ENCODE measurements at places on chromosomes 1 and 21.
A peak's percentile ranks its signal among the peaks of the same experiment; 100 is the strongest.

DNA sequence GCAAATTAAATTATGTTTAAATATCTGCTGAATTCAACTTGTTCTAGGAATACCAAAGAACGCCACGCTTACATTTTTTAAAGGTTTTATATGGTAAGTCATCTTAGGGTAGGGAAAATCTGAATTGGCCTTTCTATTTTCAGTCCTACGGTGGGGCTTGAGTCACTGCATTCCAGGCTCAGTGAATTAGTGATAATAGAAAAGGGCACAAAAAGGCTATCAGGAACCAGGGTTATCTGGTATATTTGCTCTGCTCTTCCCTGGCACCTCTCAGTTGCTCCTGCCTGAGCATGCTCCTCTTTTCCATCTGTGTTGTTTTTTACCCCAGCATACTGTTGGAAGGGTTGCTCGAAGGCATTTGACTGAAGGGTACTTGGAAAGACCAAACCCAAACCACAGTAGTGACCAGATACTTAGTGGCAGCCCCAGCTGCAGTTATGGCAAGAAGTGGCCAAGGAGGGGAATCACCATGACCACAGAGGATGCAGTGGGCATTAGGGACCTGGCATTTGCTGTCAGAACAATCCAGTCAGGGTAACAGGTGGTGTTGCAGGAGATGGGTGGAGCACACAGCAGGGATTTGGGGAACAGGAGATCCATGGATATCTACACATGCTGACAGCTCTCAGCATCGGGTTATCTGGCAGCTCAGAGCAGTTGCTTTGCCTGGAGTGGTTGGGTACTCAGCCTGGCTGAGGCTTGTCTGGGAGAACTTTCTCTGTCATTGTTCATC is 2.3 kb downstream of the OVAAL start:
- DNase-seq = peak; percentile 75

DNA sequence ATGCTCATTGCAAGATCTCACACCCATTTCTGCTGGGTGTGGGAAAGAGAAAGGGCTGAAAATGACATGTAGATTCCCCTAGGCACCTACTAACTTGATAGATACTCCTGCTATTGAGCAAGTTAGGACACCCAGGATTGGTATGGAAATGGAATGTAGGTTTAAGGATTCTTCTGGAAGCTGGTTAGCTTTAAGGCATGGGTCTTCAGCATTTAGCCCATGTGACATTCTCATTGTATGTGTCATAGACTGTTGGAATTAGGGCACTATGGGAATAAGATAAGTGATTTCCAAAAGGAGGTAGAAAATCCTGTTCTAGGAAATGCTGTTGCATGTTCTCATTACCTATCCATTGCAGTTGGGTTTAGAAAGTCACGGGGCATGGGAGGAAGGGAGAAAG is 76.2 kb downstream of the DISC1 start:
- peak; percentile 43 for DNase-seq

- DNase-seq = no peak
Measured at GRCh38 chr1:19759740-19760089, 40.0 kb downstream of the TMCO4 start.

DNA sequence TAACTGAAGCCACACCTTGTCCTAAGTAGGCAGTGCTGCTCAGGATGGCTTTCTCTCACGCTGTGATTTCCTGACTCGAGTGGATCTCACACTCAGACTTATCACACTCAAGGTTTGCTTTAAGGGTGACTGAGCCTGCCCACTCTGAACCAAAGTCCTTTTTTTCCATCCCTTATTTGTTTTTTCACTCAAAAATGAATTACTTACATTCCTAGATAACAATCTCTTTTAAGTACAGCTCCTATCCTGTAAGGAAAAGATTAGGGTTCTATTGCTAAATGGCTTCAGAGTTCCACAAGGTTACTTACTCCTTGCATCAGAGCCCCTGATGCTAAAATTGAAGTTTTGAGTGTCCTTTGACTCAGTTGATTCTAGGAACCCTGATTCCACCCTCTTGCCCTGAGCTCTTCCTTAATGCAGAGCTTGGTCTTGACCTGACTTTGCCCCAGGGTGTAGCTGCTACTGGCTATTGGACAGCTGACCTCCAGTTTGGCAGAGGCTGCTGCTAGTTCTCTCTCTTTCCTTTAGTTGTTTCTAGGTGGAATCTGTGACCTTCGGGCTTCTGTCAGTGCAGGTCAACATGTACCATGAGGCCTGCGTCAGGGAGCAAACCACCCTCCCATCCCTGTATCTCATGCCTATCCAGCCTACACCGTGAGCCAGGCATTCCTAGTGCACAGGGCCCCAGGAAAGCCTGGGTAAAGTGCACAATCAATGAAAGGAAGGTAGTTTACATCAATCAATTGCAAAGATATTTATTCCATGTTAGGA is 80.1 kb upstream of the CD55 start:
- DNase-seq = peak; percentile 41

GRCh38 chr1:236133339-236133738 is 9.0 kb upstream of the GPR137B start:
- DNase-seq = no peak
